ENCODE measurements at places on chromosomes 6 and 20. TPM values are rescaled to one million over a fixed set of nuclear protein-coding genes. Genes with fewer than 3 reads are reported as not detected.

The TREML2 gene
- total RNA-seq: 0.06 TPM

The AKAP7 gene
- 36.2 TPM for total RNA-seq

The SLC17A1 gene
- not detected for total RNA-seq

The PGC gene
- 1.2 TPM for total RNA-seq

The CTCFL gene
- 0.27 TPM for total RNA-seq

Data from adrenal gland (tissue), 19 donors.